IPS DF 19.7 (cell line): ENCODE measurements at places on chromosomes 2 and 18.

DNA sequence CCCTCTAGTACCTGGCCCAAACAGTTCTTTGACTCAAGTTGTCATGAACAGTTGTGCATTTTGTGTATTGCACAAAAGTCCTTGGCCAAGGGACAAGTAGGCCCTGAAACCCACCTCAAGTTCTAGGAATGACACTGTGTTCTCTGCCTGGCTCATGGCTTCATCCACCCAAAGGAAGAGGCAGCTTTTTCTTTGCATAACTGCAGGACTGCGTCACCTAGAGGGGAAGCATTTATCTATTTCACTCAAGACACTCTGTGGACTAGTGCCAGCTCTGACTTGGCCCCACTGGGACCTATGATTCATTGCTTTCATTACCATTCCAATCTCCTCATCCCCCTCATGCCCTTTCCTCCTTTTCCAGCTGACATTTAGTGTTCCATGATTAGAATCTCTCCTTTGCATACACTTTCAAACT lies 119.3 kb upstream of the SIX2 start:
- DNase-seq, result no peak

DNA sequence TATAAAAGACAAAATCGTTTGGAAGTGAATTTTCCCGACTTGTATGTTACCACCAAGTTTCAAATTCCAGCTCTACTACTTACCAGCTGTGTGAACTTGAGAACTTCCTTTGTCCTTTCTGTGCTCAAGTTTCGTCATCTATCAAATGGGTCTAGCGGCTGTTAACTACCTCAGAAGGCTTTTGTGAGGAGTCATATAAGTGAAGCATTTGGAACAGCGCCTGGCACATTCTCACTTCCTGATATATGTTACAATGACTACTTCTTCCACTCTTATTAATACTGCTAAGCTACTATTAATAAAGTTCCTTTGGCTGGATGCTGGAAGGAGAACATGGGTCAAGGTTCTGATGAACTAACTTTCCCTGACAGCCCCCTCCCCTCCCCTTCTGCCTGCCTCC lies 104.5 kb downstream of the MEIS1 start:
- no peak for DNase-seq

GRCh38 chr2:222423632-222424275 lies 589 bp upstream of the SGPP2 start:
- DNase-seq, result no peak

DNA sequence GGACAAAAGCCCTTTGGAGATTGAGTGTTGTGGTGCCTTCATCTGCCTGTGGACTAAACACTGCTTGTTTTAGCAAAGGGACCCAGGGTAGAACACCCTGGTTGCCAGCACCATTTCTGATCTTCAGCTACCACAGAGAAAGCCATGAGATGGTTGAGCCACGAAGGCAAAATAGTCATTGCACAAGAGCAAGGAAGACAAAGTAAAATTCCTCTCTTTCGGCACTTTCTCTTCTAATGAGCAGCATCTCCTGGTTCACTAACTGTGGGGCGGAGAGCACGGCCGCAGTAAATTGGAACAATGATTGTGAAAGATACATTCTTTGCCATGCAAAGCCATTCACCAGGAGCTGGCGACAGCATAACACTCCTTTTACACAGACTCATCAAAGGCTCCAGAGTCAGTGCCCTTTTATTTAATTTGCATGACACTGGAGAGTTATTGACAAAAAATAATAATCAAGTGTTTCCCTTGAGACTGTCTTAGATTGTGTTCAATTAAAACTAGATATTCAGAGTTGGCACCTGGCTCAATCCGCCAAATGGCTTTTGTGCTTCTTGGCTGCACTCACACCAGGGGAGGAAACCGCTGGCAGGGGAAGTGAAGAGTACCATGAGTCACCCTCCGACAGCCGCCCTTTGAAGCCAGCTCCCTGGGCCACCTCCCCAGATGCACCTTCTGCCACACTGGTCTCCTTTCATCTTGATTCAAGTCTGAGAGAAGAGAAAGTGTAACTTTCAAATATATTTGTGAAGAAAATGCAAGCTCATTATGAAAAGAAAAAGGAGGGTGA lies 100.5 kb upstream of the MEIS1 start:
- DNase-seq, result no peak

- DNase-seq, result no peak
Observed at GRCh38 chr2:158013891-158014290, 87.8 kb upstream of the UPP2 start.

DNA sequence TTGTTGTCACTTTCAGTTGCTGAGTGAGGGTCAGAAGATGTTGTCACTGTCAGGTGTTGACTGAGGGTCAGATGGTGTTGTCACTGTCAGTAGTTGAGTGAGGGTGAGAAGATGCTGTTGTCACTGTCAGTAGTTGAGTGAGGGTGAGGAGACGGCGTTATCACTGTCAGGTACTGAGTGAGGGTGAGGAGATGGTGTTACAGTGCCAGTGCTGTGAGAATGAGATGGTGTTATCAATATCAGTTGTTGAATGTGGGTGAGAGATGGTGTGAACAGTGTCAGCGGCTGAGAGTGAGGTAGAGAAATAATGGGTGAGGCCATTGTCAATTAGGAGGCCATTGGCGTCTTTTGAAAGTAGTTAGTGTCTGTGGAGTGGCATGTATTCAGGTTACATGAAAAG lies 1.6 kb upstream of the ATP9B start:
- no peak for DNase-seq

DNA sequence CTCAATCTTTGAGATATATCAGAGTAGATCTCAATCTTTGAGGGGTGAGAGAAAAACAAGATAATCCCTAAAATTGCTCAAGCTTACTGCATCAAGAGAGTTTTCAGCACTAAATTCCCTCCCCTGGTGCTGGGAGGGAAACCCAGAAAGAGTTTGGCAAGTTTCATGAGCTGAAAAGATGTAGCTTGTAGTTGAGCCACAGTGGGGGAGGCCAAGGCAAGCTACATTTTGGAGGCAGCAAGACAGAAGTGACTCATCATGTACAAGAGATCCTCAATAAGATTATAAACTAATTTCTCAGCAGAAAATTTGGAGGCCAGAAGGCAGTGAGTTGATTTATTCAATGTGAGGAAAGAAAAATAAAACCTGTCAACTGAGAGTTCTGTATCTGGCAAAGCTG lies 308.2 kb downstream of the PIEZO2 start:
- no peak for DNase-seq
